Fibroblast of skin of right quadriceps (primary cell): ENCODE measurements at places on chromosomes 6 and 20.
A peak's percentile ranks its signal among the peaks of the same experiment; 100 is the strongest.

GRCh38 chr20:38665506-38666285, 58.6 kb upstream of the SLC32A1 start:
- DNase-seq, result no peak

GRCh38 chr6:53594596-53594995, 49.7 kb upstream of the GCLC start:
- DNase-seq, result no peak

GRCh38 chr6:152151920-152152319, 344.4 kb downstream of the ESR1 start:
- no peak for DNase-seq

GRCh38 chr6:120935908-120936307, 398.4 kb downstream of the TBC1D32 start:
- no peak for DNase-seq

DNA sequence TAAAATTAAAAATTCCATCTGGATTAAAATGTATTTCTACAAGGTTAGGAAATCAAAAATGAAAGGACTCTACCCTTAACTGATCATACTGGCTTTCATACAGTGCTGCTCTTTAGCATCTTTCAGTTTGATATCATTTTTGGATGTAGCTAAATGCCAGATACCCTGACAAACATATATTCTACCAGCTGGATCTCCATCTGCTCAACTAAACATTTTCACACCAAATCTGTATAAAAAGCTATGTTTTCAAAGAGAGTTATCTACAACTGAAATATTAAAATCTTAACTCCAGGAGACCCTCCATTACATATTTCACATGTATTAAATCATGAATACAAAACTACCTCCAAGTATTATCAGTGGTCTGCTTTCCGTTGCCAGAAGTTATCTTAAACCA, 95.7 kb downstream of the EPHA7 start:
- no peak for DNase-seq

GRCh38 chr6:52640170-52640569, 30.7 kb upstream of the TMEM14A start:
- DNase-seq, result peak; percentile 42

DNA sequence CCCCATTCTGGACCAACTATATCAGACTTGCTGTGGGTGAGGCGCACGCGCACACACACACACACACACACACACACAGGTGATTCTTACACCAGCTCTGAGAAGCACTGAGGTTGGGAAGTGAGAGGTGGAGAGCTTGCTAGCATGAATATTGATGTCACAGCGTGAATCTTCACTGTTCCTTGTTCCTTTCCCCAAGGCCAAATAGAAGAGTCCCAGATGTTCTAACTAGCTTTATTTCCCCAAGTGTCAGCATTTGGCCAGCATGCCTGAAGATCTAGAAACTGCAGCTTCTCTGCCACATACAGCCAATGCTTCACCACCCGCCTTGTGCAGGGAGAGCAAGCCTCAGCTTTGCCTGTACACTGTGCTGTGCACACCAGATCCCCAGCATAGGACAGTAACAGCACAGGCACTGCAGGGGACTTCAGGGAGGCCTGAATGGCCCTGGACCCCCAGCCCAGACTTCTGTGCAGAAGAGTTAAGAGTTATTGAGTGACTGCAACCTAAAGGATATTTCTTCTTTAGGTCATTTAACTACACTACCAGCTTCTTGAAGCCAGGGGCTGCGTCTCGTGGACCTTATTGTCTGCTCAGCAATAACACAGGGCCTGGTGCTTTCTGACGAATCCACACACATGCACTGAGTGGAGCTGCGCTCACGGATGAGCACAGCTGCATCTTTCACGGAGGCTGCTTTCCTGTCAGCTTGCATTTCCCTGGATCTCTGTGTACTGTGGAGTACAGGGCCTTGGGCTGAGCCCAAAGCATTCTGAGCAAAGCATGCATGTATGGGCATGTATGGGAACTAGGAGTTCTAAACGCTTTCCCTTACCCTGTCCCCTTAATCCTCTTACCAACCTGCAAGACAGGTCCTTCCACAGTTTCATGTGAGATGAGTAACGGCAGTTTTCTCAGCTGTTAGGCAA, 13.9 kb upstream of the CD93 start:
- DNase-seq, result no peak

- no peak for DNase-seq
Measured at GRCh38 chr6:20438462-20439070, 36.9 kb downstream of the E2F3 start.

DNA sequence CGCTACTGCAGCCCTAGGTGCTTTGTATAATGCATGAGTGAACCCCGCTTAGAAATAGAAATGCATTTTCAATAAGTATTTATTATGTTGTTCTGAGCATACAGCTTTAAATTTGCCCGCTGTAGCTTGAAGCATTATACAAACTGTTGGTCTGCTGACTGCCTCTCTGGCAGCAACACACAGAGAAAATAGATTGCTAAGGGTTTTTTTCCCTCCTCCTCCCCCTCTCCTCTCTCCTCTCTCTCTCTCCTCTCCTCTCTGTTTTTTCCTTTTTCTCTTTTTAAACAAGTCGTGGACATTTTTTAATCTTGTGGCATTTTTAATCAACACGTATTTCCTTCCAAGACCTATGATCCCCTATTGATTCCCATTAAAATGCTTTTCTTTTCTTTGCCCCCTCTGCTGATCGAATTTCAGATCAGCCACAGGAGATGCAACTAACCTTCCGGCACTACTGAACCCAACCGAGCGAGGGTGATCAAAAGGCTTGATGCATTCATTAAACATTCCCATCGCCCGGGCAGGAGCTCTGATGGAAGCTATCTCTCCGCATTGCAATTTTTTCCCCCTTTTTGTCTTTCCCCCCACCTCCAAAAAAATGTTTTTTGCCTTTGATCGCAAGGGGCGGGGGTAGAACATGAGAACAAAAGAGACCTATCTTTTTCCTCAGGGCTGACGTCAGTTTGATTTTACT, 90.7 kb upstream of the ARID1B start:
- DNase-seq, result no peak

DNA sequence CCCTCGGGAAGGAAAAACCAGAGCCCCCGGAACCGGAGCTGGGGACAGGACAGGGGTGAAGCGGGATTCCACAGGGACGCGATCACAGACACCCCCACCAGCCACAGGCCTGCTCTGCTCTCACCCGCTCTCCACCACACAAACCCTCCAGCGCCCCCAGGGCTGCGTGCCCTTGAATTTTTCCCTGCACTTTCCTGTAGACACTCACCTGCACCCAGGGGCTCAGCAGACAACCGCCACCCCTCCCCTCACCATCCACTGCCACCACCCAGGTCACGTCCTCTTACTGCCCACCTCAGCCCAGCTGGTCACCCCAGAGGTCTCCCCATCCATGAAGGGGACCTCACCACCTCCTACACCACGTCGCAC, 631 bp downstream of the ULBP2 start:
- no peak for DNase-seq

- peak; percentile 50 for DNase-seq
Measured at GRCh38 chr6:36839749-36840431, 646 bp upstream of the CPNE5 start.

DNA sequence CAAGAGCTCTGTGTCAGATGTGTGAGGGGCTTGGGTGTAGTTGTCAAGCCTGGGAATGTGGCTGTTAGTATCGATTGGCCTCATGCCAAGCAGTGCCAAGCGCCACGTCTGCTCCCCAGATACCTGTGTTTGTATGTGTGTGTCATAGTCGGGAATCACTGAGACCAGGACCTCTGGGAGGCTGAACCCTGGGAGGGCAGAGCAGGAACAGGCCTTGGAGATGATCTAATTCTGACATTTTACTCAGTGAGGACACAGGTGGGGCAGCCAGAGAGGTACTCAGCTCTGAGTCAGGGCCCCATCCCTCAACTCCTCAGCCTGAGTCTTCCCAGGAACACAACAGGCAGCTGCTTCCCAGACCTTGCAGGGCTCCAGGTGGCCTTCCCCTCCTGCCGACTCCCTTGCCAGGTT, 51.2 kb upstream of the FANCE start:
- no peak for DNase-seq

- DNase-seq, result peak; percentile 83
Measured at GRCh38 chr6:7052443-7053011, 55.2 kb upstream of the RREB1 start.

DNA sequence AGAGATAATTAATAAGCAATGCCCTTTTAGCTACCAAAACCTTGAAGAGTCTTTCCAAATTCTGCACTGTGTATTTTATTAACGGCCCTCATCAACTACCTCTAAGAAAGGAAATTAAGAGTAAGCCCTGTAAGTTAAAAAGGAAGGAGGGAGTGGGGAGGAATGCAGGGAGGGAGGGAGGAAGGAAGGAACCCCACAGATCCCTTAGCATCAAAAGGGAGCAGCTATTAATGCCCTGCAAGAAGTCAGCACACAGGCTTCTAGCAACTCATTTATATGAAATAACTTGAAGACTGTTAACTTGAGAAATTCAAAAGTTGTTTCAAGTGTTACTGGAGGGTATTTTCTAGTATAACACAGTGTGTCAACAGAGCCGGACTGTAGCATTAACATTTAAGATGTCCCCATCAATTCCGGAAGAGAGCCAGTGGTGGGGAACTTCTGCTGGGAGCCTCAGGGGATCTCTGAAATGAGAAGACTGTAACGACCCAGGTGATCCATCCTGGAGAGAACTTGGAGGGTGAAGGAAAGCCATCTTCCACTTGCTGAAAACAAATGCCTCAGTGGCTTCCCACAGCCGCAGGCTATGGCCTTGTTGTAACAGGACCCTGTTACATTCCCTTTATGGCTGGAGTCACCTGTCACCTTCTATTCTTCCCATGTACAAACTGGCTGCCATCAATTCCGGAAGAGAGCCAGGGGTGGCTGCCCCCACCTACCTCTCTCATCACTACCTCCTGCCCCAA, 33.2 kb downstream of the SLC22A23 start:
- no peak for DNase-seq

DNA sequence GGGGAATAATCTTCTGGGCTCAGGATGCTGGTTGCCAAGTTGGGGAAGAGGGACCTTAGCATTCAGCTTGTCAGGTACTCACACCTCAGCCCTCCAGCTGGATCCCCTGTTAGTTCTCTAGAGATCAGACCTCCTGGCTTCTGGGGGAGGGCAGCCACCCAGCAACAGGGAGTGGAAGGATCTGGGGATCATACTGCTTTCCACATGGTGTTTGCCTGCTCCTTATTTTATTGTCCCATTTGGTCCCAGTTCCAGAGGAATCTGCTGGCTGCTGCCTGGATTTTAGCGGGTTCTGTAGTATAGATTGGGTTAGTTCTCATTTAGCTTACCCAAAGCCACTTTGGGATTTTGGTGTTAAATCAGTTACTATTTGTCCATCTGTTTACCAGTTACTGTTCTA, 29.3 kb downstream of the KAT14 start:
- DNase-seq, result no peak

- DNase-seq, result no peak
Measured at GRCh38 chr6:121668259-121668658, 232.8 kb downstream of the GJA1 start.

GRCh38 chr6:128209771-128210170, 308.9 kb upstream of the THEMIS start:
- peak; percentile 63 for DNase-seq

GRCh38 chr20:37940858-37941257, 37.9 kb downstream of the VSTM2L start:
- DNase-seq, result no peak

DNA sequence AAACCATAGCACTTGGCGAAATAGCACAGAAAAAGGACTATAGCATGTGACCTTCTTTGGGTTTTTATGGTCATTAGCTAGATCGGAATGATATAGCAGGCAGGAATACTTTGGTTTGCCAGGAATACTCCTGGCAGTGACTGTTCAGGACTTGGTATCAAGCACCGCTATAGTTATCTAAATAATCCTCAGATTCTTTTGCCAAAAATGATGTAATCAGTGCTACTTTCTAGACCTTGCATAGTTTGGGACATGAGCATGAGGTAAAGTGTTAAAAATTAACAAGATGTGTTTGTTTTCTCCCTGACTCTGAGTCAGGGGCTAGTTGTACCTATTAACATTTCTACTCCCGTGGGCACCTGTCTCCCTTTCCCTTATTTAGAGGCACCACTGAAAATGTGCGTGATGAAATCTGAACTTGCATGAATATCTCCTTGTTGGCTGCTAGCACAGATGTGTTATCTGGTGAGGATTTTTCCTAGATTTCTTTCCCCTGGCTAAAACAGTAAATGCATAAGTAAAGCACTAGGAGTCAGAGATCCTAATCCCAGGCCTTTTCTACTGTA, 511.0 kb downstream of the CDKAL1 start:
- peak; percentile 6 for DNase-seq

DNA sequence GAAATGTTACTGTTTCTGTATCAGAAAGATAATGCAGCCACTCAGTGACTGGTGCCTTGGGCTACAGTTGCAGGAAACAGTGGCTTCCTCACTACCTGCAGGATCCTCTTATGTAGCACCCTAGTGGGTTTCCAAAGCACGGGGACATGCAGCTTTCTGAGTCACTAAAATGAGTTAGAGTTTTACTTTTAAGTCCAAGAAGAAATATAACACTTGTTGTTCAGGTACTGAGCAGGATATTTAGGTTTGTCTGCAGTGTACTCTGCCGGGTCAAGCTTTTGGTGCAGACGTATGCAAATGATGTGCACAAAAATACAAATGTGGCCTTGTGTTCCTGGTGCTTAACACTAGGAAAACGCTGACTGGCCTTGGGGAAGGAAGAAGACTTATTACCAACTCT, 22.0 kb downstream of the ACSS1 start:
- DNase-seq, result no peak

DNA sequence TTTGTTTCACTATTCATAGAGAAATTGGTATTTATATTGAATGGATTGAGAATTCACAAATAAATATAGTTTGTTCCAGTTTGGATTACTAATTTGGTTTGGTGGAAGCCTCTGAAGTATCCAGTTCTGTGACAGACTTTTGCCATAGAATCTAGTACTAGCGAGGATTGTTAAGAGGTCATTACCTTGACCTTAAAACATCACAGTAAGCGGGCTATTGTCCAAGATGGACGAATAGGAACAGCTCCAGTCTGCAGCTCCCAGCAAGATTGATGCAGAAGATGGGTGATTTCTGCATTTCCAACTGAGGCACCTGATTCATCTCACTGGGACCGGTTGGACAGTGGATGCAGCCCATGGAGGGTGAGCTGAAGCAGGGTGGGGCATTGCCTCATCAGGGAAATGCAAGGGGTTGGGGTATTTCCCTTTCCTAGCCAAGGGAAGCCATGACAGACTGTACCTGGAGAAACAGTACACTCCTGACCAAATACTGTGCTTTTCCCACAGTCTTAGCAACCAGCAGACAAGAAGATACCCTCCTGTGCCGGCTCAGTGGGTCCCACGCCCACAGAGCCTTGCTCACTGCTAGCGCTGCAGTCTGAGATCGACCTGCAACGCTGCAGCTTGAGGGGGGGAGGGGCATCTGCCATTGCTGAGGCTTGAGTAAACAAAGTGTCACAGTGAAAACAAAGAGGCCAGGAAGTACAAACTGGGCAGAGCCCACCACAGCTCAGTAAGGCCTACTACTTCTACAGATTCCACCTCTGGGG, 66.4 kb upstream of the NEDD9 start:
- no peak for DNase-seq

GRCh38 chr20:57335392-57335791, 5.8 kb downstream of the SPO11 start:
- DNase-seq, result no peak

GRCh38 chr6:159089443-159089842, 44.7 kb upstream of the TAGAP start:
- DNase-seq, result no peak
